ENCODE measurements at places on chromosomes 3 and 15.

- DNase-seq: no peak
Measured at GRCh38 chr15:96585484-96586386, 255.2 kb downstream of the NR2F2 start.

DNA sequence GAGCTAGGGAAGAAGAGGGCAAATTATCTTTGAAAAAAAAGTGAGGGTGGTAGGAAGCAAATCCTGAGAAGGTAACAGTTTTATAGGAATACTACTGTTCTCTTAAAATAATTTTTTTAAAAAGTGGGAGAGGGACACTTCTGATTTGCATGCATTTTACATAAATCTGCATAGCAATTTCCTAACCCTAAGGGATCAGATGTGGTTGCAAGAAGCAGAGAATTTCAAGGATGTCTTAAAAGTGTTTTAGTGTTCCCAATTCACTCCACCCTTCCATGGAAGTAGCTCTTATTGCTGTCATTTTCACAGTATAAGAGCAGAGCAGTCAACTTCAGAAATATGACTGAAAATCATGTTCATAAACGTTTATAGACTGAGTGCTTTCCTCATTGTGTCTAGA, 27.8 kb upstream of the RIOX2 start:
- no peak for DNase-seq

DNA sequence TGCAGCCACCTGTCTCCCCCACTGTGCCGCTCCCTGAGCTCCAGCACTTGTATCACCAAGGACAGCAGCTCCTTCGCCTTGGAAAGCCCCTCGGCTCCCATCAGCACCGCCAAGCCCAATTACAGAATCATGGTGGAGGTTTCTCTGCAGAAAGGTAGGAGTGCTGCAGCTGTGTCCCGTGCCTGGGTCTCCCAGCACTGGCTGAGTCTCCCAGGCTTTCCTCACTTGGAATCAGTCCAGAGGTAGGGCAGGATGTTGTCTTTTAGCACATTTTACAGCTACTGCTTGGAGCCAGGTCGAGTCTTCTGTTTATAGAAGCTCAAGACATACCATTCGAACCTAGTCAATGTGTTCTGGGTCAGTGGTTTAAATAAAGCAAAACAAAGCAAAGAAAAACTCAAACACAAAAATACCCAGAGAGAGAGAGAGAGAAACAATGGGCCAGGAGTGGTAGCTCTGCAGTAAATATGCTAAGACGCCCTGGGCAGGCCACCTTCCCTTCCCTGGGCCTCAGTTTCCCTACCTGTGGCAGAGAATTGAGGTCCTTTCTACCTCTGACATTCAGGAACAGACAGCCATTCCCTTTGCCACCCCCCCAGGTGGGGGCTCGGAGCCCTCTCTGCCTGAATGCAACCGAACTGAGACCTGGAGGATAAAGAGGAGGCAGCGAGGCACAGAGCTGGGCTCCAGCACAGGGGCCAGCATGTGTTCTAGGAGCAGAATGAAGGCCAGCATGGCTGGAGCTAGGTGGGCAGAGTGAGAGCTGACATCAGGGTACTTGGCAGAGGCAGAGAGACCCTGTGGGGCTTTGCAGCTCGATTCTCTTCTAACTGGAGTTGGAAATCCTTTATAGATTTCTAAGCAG, 44.1 kb downstream of the STARD5 start:
- no peak for DNase-seq

- no peak for DNase-seq
Measured at GRCh38 chr3:84621823-84622222, 337.0 kb upstream of the CADM2 start.

GRCh38 chr3:8503461-8503860, 1.8 kb downstream of the LMCD1 start:
- no peak for DNase-seq

GRCh38 chr3:139529662-139530061, 9.9 kb downstream of the RBP1 start:
- no peak for DNase-seq

DNA sequence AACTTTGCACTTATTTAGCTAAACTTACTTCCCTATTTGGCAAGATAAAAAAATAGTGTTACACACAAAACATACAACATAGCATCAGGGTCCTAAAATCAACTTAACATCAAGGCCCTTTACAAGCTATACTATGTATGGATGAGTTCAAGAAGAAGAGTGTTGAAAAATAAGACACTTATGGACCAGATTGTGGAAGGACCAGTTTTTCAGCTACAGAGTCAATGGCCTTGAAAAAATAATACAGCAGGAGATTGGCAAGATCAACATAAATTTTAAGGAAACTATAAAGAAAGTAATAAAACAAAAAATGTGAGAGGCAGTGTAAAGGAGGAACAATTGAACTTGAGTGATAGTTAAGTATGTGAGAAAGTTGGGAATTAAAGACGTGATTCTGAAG, 66.3 kb upstream of the BBX start:
- DNase-seq: no peak

DNA sequence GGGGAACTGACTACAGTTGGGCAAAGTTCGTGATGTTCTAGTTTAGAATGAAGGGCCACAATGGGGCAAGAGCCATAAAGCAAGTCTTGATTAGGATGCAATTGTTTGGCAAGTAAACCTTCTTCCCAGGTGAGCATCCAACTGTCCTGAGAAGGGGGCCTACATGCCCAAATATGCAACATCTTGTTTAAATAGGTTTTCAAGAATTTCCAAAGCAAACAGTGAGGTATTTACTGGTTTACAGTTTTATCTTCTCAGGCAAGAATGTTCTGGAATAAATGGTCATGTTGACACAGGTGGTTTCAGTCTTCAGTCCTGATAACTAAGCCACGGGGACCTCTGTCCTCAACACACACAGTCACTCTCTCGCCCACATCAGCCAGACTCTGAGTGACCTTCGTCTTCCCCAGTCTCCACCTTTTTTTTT, 90.3 kb upstream of the FAM174B start:
- no peak for DNase-seq

GRCh38 chr3:197178998-197179397, 119.4 kb downstream of the DLG1 start:
- no peak for DNase-seq

GRCh38 chr3:133461291-133461690, 61.4 kb downstream of the BFSP2 start:
- DNase-seq: no peak

- no peak for DNase-seq
Measured at GRCh38 chr3:46693038-46693891, at the start of gene ALS2CL. TSS of gene ALS2CL (minus strand) at chr3:46693679. CDS start at chr3:46689440, 4,239 bp downstream.

- DNase-seq: no peak
Measured at GRCh38 chr3:22861426-22861825, 341.7 kb upstream of the UBE2E2 start.

DNA sequence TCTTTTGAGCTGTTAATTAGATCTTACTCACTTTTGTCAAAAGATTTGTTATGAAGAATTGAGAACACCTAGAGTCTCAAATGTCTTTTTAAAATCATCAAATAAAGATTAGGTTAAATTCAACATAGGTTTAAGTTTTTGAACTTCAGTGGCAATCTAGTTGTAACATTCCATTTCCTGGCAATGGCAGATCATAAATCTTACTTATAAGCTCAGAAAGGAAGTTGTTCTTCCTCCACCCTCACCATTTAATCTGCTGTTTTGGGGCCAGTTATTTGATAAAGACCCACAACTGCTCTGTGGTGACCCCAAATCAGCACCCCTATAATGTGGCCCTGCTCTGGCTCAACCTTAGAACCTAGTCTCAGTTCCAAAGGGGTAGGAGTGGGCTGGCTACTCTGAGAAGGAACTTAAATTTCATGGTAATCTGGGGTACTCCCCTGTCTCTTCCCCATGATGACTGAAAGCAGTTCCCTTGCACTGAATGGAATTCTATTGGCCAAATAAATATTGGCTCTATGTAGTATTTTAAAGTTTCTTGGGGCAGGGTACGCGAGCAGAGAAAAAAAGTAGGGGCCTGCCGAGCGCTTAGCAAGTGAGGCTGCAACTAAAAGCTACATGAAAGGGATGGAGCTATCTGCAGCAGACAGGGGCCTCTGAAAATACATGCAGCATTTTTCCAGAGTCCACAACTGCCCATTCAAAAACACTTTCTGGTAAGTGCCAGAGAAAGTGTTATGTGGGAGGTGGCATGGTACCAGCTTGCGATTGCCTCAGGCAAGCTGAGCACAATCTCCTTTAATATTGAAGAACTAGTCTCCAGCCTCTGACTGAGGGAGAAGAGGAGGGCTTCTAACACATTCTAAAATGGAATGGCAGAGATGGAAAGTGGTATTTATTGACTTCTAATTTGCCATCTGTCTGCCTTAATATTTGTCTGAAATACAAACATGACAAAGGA, 103.6 kb upstream of the RASGRP1 start:
- no peak for DNase-seq

DNA sequence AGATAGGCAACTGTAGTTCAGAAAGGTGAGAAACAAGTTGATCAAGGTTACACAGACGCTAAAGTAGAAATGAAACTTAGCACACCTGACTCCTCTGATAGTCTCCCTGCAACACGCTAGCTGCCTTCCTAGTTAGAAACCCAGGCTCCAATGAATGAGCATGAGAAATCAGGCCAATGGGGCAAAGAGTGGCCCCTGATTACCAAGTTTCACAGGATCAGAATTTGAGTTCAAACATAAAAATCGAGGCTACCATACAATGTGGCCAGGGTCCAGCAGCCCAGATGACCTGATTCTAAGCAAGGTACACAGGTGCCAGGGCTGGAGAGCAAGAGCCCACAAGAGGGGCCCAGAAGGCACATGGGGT, 7.7 kb downstream of the PLD1 start:
- no peak for DNase-seq

- no peak for DNase-seq
Measured at GRCh38 chr3:57670543-57670942, 22.3 kb downstream of the DENND6A start.

- no peak for DNase-seq
Measured at GRCh38 chr3:122602011-122602710, 24.7 kb downstream of the PARP15 start.

GRCh38 chr3:184566441-184567414, 5.1 kb downstream of the EPHB3 start:
- no peak for DNase-seq

DNA sequence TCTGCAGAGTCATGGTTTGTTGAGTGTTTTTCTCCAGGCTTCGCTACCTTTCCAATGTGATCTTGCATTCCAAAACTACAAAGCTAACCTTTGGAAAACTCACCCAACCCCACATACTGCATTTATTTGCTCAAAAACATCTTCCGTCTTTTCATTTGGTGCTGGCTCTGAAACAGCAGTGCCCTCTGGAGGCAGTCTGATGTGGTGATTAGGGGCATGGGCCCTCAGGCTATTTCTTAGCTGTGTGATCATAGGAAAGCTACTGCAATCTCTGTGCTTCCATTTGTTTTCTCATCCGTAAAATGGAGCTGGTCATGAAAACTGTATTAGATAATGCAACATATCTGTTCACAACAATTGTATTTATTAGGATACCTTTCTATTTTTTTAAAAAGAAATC, 47.0 kb downstream of the MTHFS start:
- DNase-seq: no peak

GRCh38 chr15:63599401-63600000, 2.3 kb downstream of the FBXL22 start:
- no peak for DNase-seq

- peak; percentile 43 for DNase-seq
Measured at GRCh38 chr15:52789601-52790168, 451 bp downstream of the ONECUT1 start.

DNA sequence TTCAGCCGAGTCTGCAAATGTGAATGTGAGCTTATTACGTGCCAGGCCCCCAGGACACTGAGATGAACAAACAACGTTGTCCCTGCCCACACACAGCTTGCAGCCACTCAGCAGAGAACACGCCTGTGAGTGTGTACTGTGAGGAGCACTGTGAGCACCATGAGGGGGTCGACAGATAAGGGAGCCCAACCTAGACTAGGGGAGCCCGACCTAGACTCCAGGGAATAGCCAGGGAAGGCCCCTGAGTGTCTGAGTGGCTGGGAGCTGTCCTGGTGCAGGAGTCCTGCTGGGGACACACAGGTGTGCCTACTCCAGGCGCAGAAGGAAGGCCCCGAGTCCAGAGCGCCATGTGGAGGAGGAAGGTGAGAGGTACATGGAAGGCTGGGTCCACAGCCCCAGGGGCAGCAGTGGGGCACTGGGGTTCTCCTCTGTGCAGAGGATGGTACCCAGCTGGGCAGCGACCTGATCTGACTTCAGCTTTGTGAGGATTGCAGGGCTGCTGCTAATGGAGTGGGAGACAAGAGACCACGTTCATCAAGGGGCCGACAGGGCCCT, 36.5 kb downstream of the MGLL start:
- no peak for DNase-seq

DNA sequence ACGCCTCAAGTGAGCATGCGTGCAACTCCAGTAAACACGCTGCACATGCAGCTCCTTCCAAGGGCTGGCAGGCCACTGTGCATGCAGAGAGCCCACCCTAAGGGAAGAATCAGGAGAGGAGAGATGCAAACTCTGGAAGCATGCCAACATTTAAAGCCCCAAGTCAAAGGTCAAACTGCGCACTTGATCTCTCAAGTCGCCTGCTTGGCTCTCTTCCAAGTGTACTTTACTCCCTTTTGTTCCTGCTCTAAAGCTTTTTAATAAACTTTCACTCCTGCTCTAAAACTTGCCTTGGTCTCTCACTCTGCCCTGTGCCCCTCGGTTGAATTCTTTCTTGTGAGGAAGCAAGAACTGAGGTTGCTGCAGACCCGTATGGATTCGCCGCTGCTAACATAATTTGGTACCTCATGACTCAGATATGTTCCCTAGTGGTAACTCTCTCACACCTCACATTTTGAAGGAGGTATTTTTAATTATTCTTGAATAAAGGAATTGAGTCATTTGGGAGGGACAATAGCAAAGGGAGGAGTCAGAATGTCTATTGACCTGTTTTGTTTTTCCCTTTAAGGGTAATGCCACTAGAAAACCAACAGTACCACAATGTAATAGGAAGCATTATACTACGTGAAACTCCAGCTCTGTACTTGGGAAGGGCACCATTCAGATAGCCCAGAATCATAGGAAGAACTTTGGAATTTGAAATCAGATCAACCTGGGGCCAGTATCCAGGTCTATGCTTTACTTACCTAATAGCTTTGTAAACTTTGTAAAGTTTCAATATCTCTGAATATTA, 19.6 kb upstream of the DGKG start:
- DNase-seq: no peak

DNA sequence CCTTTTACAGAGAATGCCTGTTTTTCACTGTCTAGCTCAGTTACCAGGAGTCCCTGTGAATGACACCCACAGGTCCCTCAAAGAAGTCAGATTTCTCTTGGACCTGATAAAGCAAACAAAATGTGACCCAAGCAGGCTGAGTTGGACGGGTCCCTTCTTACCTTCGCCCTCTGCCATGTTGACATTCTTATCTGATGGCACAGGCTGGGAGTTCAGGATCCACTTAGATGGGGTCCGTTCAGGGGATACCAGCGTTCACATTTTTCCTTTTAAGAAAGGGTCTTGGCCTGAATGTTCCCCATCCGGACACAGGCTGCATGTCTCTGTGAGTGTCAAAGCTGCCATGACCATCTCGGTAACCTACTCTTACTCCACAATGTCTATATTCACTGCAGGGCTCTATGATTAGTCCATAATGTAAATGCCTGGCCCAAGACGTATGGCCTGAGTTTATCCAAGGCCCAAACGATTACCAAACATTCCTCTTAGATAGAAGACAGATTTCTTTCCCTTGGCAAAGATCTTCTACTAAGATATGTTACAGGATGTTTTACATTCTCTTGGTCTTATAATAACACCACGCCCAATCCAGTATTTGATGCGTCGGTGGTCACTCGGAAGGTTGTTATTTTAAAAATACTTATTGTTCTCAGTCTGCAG, 179.1 kb downstream of the THSD4 start:
- DNase-seq: no peak

GRCh38 chr3:194103505-194103904, 32.4 kb upstream of the HES1 start:
- no peak for DNase-seq

- DNase-seq: no peak
Measured at GRCh38 chr15:25790000-25790660, 73.0 kb downstream of the ATP10A start.
